ENCODE measurements at places on chromosomes 16 and 17. TPM values are rescaled to one million over a fixed set of nuclear protein-coding genes. Genes with fewer than 3 reads are reported as not detected.
A peak's percentile ranks its signal among the peaks of the same experiment; 100 is the strongest.

HOXB1 gene
- total RNA-seq = not detected

- no peak overlapping the region for H3K27ac ChIP-seq
- H3K4me1 ChIP-seq = no peaks in the 10 kb centered on the region
- no peak overlapping the region for H3K4me3 ChIP-seq
- no peaks in the 10 kb centered on the region for H3K36me3 ChIP-seq
- H3K27me3 ChIP-seq = no peaks in the 10 kb centered on the region
These were observed 12.7 kb downstream of the KRT12 start for GRCh38 chr17:40854175-40854814.

DNA sequence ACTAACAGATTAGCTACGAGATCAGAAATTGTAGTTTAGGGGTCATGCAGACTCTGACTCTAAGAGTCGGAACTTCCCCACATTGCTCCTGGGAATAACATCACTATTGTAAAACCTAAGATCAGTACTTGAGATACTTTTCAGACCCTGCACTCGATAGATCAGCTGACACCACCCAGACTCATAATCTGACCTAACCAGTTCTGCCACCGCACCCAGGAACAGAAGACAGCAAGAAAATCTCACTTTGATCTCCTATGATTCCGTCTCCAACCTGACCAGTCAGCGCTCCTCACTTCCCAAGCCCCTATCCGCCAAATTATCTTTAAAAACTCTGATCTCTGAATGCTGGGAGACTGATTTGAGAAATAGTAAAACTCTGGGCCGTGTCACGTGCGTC, 27.2 kb upstream of the ASGR2 start:
- peaks cover 24% of the 10 kb centered on the region for H3K27me3 ChIP-seq
- H3K36me3 ChIP-seq = no peaks in the 10 kb centered on the region
- no peaks in the 10 kb centered on the region for H3K4me1 ChIP-seq
- DNase-seq = no peak

DNA sequence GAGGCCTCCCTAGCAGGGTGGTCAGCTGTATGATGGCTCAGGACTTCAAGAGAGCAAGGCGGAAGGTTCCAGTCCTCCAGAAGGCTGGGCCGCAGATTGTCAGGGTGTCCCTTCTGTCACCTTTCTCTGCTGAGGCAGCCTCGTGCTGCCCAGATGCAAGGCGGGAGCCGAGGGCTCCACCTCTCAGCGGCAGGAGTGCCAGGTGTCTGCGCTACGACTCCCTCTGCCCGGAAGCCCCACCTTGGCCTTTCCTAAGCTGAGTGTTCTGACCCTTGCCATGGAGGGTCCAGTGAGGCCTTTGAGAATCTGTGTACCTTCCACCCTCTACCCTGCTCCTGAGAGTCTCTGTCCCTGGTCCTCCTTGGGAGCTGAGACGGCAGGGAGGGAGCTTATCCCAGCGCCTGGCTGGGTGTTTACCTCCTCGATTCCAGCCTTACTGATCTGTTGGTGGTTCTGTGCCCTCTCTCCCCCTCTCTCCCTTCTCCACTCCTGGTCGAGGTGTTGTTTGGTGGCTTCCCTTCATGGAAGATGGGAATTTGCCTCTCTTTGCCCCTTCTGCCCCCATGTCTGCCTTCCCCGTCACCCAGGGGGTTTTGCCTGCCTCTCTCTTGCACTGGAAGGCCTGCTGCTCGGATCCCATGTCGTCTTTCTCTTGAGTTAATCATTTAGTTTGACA, 2.2 kb upstream of the ZNF750 start:
- H3K4me3 ChIP-seq = no peak overlapping the region
- no peak for DNase-seq
- no peaks in the 10 kb centered on the region for H3K4me1 ChIP-seq
- no peaks in the 10 kb centered on the region for H3K27me3 ChIP-seq
- no peak overlapping the region for H3K27ac ChIP-seq
- no peaks in the 10 kb centered on the region for H3K36me3 ChIP-seq

FBXW10 gene
- total RNA-seq = under 0.01 TPM

DNA sequence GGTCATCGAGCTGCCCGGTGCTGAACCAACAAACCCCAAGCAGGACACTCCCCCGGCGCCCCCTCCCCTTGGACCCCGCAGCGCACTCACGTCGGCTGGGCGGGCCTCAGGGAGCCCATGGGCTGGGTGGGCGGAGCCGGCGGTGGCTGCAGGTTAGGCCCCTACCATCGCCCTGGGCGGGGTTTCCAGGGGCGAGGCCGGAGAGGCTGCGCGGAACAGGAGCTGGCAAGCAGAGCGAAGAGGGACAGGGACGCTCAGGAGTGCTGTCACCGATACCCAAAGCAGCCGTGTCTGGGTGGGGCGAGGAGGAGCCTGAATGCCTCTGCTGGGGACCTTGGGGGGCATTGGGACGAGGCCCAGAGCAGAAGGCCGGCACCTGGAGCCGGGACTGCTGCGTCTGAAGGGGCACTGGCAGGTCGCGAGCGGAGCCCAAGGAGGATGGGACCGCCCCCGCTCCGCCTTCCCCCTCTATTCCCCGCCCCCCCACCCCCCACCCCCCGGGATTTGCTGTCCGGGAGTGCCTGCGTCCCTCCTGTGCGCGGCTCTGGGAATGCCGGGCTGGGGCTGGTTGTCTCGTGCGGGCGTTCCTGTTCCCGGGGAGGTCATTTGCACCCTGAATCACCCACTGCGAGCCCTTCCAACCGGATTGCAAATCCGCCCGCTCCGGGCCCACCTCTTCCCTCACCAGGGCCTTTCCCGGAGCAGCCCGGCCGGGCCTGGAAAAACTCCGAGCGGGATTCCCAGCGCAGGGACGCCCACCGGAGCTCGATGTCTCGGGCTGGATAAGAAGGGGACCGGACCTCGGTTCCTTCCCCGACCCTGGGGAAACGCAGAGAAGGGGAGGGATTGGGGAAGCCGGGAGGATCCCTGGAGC, 902 bp downstream of the ARHGAP27 start:
- H3K27ac ChIP-seq = no peak overlapping the region
- H3K4me1 ChIP-seq = peaks cover 9% of the 10 kb centered on the region
- H3K36me3 ChIP-seq = peaks cover 3% of the 10 kb centered on the region
- H3K27me3 ChIP-seq = peaks cover 25% of the 10 kb centered on the region

DNA sequence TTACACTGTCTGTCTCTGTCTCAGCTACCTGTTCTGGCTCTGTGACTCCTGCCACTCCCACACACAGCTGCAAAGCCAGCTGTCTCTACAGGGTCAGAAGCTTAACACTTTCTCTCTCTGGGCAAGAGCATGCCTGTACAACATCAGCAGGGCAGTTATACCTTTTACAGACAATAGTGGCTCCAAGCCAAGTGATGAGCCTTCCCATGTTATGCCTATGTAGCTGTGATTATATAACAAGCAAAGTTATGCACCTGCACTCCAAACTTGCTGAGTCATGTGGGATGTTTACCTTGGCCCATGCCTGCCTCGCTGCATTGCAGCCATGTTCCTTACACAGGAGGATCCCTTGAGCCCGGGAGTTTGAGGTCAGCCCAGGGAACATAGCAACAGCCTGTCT, 31.8 kb upstream of the APPBP2 start:
- no peak for DNase-seq
- H3K4me3 ChIP-seq = no peak overlapping the region
- H3K36me3 ChIP-seq = no peaks in the 10 kb centered on the region
- no peak overlapping the region for H3K27ac ChIP-seq
- H3K27me3 ChIP-seq = no peaks in the 10 kb centered on the region

GRCh38 chr16:20332411-20332810, 5.1 kb upstream of the GP2 start:
- no peak overlapping the region for H3K27ac ChIP-seq
- no peaks in the 10 kb centered on the region for H3K4me1 ChIP-seq
- no peak for DNase-seq
- no peak overlapping the region for H3K4me3 ChIP-seq
- no peaks in the 10 kb centered on the region for H3K27me3 ChIP-seq

ASB16 gene
- 0.17 TPM for total RNA-seq

ZNF385C gene
- not detected for total RNA-seq

- peaks cover 4% of the 10 kb centered on the region for H3K36me3 ChIP-seq
- DNase-seq = peak; percentile 30
- peak overlapping the region; percentile 92 for H3K27ac ChIP-seq
- H3K4me1 ChIP-seq = peaks cover 19% of the 10 kb centered on the region
These were observed 560 bp downstream of the RAI1 start for GRCh38 chr17:17681744-17682292.

GRCh38 chr17:5050278-5050677, 15.1 kb upstream of the SLC52A1 start:
- no peaks in the 10 kb centered on the region for H3K36me3 ChIP-seq
- H3K4me3 ChIP-seq = no peak overlapping the region
- no peak overlapping the region for H3K27ac ChIP-seq
- H3K27me3 ChIP-seq = no peaks in the 10 kb centered on the region
- DNase-seq = no peak
- peaks cover 4% of the 10 kb centered on the region for H3K4me1 ChIP-seq

GRCh38 chr17:36509272-36509985, 22.9 kb downstream of the ZNHIT3 start:
- DNase-seq = no peak
- no peak overlapping the region for H3K4me3 ChIP-seq
- H3K4me1 ChIP-seq = no peaks in the 10 kb centered on the region
- H3K36me3 ChIP-seq = peaks cover 13% of the 10 kb centered on the region
- no peak overlapping the region for H3K27ac ChIP-seq

DNA sequence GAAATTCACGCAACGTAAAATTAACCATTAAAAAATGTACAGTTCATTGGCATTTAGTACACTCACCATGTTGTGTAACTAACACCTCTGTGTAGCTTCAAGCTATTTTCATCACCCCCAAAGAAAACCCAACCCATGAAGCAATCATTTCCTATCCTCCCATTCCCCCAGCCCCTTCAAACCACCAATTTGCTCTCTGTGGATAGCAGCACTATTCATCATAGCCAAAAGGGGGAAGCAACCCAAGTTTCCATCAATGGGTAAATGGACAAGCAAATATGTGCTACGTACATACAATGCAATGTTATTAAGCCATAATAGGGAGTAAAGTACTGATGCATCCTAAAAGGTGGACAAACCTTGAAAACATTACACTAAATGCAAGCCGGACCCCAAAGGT, 10.9 kb upstream of the KRT222 start:
- H3K27me3 ChIP-seq = peaks cover 5% of the 10 kb centered on the region
- H3K27ac ChIP-seq = no peak overlapping the region
- DNase-seq = no peak
- no peak overlapping the region for H3K4me3 ChIP-seq
- H3K36me3 ChIP-seq = no peaks in the 10 kb centered on the region

DNA sequence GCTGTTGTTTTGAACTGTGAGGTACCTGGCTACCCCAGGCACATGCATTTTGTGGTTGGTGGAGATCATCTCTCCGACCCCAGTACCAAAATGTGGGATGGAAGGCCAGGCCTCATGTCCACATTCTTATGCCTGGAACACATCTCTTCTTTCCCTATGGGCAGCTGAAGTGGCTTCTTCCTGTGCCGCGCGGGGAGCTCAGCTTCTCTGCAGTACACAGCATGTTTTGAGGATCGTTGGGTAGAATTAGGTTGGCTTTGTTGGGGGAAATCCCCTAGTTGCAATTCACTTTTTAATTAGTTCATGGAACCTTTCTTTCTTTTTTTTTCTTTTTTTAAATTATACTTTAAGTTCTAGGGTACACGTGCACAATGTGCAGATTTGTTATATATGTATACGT, 242.1 kb downstream of the MSI2 start:
- no peak for DNase-seq
- no peaks in the 10 kb centered on the region for H3K36me3 ChIP-seq
- no peaks in the 10 kb centered on the region for H3K27me3 ChIP-seq
- no peak overlapping the region for H3K27ac ChIP-seq
- no peaks in the 10 kb centered on the region for H3K4me1 ChIP-seq

GRCh38 chr16:82059161-82059982, 24.3 kb downstream of the HSD17B2 start:
- no peak for DNase-seq
- peak overlapping the region; percentile 47 for H3K27ac ChIP-seq
- no peak overlapping the region for H3K4me3 ChIP-seq
- no peaks in the 10 kb centered on the region for H3K27me3 ChIP-seq
- peaks cover 13% of the 10 kb centered on the region for H3K4me1 ChIP-seq
- no peaks in the 10 kb centered on the region for H3K36me3 ChIP-seq

GRCh38 chr16:21684199-21684598, 20.4 kb downstream of the OTOA start:
- peaks cover 3% of the 10 kb centered on the region for H3K27me3 ChIP-seq
- DNase-seq = no peak
- no peaks in the 10 kb centered on the region for H3K36me3 ChIP-seq
- H3K27ac ChIP-seq = no peak overlapping the region
- no peaks in the 10 kb centered on the region for H3K4me1 ChIP-seq

DNA sequence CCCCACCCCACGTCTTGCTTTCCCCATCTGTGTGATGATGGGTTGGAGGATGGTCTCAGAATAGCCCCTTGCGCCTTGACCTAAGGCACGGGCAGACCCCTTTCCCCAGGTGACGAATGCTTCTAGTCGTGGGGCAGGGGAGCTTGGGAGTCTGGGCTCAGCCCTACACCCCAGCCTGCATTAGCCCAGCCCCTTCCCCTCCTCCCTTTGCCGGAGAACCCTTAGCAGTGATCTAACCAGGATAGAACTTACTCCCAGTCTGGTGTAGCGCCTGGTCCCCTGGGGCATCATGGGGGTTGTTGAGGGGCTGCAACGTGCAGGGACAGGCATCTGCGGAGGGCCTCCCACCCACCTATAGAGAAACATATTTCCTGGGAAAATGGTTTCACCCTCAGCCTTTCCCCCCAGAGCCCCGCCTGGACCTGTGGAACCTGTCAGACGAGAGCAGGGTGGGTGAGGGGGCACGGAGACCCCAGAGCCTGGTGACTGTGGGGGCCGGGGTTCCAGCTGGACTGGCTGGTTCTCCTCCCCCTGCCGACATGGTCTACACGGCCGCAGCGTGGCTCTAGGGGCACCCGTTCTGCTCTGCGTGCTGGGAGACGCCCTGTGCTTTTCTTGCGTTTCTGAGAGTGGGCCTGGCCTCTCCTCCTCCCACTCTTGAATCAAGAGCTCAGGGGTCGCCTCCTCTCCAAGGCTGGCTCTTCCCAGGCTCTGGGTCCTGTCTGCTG, 4.7 kb downstream of the SMTNL2 start:
- no peaks in the 10 kb centered on the region for H3K36me3 ChIP-seq
- no peak overlapping the region for H3K27ac ChIP-seq
- no peaks in the 10 kb centered on the region for H3K4me1 ChIP-seq
- peaks cover 14% of the 10 kb centered on the region for H3K27me3 ChIP-seq

DNA sequence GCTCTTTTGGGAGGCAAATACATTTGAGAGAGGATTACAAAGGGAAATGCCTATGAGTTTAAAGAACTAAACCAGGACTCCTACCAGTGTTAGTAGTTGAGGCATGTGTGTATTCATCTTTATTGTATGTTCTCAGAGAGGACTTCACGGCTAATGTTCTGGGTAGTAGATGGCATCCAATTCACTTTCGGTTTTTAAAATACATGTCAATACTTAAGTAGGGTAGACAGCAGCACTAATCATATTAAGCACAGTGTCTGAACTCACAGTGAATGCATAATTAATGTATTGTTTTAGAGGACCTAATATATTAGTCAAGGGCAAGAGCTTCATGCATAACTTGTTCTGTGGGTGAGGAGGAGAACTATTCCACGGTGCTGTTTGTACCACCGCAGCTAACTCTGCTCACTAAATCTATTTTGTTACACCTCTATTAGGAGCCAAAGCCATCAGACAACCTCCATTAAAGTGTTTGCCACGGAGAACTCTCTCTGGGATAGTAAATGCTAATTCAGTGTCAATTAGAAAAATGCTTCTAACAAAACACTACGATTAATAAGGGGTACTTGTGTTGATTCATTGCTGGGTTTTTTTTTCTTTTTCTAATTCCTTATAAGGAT, 56.3 kb downstream of the COX10 start:
- peak; percentile 34 for DNase-seq
- no peak overlapping the region for H3K4me3 ChIP-seq
- H3K36me3 ChIP-seq = no peaks in the 10 kb centered on the region
- H3K27me3 ChIP-seq = no peaks in the 10 kb centered on the region
- no peak overlapping the region for H3K27ac ChIP-seq
- no peaks in the 10 kb centered on the region for H3K4me1 ChIP-seq

CCL3 gene
- total RNA-seq = not detected

Measured in fibroblast of lung (primary cell).